ENCODE measurements at places on chromosomes 4 and X.

- no peak for DNase-seq
Observed at GRCh38 chr4:147370473-147370872, 110.4 kb upstream of the EDNRA start.

DNA sequence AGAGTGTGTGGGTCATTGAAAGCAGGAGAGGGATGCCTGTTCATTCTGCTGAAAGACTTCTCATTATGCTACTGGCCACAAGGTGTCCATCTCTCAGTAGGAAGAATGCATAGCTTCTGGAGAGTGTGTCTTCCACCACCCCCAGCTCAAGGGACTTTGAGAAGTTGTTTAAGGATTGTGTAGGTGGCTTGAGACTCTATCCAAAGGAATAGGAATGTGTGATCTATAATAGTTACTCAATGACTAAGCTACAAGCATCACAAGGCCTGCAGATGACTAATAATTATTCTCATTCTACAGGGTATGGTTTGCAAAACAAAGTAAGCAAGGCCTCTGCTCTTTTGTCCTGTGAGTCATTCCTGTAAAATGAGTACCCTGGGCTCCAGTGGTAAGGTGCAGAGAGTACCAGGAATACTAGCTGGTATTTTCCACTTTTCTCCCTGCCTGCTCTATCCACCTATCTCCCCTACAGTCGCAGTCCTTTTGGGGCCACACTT lies 279.8 kb upstream of the BOD1L1 start:
- no peak for DNase-seq

DNA sequence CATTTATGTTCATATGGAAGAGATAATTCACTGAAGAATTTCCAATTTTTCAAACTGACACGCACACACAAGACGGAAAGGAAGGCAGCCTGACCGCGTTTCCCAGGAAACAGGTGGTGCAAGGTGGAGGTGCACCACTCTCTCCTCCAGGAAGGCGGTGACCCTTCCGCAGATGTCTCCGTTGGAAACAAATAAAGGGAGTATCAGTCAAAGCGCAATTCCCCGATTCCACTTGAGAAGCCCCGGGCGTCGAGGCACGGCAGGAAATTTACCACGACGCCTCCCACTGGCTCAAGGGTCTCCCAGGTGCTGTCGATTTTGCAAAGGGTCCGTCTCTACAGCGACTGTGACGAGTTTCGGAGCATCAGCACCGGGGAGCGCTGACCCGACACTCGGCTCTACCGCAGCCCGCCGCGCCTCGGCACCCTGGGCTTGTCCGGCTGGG lies 770 bp upstream of the TIGD2 start:
- no peak for DNase-seq

GRCh38 chrX:14529290-14529989 lies at the start of gene GLRA2:
GLRA2 (plus strand) TSS chrX:14529536; CDS start chrX:14530058, 522 bp downstream.
- DNase-seq = no peak

GRCh38 chr4:170420255-170420693 lies 330.5 kb upstream of the AADAT start:
- no peak for DNase-seq

- DNase-seq = no peak
Observed at GRCh38 chrX:108811891-108812290, 75.5 kb upstream of the IRS4 start.

GRCh38 chrX:70432936-70433847 lies 10.1 kb downstream of the GDPD2 start:
- no peak for DNase-seq

DNA sequence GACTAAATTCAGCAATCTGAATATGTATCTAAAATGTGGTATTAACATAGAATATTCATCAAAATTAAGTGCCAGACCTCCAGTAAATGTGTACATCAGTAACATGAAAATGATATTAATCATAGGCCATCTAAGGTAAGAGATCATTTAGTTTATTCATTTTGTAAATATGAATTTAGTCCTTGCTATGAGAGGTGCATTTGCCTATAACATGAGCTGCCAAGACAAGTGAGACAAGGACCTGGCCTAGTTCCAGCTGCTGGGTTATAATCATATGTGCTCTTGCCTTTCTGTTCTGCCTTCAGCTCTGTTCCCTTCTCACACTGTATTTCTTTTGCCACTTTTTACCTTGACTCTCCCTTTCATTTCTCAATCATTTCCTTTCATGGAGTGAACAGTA lies 160.0 kb downstream of the STIM2 start:
- no peak for DNase-seq

GRCh38 chrX:109281483-109282275 lies 200.2 kb downstream of the GUCY2F start:
- no peak for DNase-seq

GRCh38 chr4:110823251-110823650 lies 200.4 kb upstream of the PITX2 start:
- no peak for DNase-seq

DNA sequence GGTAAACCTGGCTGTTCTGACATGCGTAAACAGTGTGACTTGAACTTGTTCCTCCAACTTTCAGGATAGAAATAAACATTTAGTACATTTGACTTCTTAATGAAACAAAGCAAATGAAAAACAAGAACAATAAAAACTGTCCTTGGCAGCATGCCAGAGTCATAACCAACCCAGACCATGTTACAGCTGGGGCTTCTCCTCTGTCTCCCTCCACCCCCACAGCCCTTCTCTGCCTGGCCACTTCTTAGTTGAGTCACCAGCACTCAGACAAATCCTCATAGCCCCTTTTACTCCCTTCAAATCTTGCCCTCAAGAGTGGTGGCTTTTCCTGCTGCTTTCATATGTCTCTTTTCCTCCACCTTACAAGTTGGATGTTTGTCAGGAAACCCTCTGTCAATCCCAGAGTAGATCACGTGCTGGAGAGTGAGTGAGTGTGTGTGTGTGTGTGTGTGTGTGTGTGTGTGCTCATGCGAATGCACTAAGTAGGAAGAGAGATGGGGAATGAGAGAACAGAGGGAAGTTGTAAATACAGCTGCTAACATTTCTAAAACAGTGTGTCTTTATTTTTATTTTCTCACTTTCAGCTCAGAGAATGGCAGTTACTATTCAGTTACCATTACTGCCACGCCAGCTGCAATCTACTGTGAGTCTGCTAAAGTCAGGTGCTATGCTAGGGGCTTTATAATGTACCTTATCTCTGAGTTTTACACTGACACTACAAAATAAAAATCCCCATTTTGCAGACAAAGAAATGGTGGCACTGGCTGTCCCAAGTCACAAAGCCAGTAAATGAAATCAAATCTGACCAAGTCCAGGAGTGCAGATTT lies 15.0 kb downstream of the SCARB2 start:
- DNase-seq = no peak

DNA sequence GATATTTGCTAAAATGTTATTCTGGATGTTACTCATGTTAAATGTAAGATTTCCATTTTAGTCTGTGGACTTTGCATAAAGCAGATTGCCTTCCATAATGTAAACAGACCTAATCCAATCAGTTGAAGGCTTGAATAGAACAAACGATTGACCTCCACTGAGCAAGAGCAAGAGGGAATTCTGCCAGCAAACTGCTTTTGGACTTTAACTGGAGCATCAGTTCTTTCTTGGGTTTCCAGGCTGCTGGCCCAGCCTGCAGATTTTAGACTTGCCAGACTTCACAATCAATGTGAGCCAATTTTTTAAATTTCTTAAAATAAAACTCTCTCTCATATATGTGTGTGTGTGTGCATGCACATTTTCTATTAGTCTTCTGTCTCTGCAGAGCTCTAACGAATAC lies 1248.8 kb downstream of the ADGRL3 start:
- no peak for DNase-seq

- no peak for DNase-seq
Observed at GRCh38 chr4:152255437-152255836, 280.5 kb downstream of the FBXW7 start.

GRCh38 chrX:143306991-143307937 lies 210.0 kb downstream of the SPANXN3 start:
- DNase-seq = no peak

DNA sequence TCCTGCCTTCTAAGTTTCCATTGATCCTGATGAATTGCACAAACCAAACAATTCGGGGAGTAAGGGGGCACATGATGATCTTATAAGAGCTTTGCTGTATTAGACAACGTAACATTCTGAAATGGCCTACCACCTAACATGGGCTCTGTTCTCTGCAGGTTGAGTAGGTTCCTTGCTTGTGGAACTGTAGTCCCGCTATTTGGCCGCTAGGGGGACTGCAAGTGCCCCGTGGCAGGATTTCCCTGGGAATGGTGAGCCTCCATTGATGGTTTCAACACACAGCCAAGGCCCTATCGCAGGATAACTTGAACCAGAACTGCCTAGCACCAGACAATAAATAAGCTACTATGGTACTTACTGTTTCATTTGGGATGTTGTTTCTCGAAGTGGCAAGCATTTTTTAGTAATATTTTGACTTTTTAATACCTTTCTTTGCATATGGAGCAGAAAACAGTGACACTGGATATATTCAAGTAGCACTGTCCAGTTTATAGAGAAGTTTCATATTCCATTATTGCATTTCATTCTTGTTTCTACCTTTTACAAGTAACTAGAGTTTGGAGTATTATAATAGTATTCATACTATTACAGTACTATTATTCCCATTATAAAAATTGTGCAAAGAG lies 11.9 kb downstream of the AR start:
- no peak for DNase-seq

GRCh38 chrX:104098919-104099318 lies 13.4 kb upstream of the ZCCHC18 start:
- DNase-seq = no peak

GRCh38 chr4:13928214-13928613 lies 300.7 kb upstream of the BOD1L1 start:
- no peak for DNase-seq

DNA sequence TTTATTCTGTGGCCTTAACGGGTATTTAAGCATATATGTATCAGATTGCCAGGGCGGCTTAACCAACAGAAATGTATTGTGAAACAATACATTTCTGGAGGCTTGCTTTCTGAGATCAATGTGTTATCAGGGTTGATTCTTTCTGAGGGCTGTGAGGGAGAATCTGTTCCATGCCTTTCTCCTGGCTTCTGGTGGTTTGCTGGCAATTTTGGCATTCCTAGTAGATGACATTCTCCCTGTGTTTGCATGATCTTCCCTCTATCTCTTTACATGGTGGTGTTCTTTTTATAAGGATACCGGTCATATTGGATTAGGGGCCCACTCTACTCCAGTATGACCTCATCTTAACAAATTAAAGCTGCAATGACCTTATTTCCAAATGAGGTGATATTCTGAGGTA lies 16.9 kb upstream of the CEP135 start:
- DNase-seq = no peak

DNA sequence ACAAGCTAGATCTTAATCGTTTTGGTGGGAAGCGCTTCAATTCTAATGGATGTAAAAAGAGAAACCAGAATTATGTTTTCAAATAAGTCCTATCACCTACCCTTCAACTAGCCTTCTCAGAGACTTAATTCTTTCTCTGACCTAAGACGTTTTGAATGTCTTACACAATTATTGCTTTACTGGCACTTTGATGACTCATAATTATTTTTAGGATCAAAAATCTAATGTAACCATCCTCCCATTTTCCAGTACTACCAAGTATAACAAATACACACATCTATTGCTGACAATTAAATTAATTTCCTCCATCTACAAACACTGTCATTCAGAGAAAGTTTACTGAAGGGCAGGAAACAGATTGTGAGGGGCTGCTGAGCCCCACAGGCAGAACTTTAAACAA lies 108.6 kb downstream of the PPP3CA start:
- DNase-seq = no peak

GRCh38 chr4:94791701-94792100 lies 33.9 kb downstream of the BMPR1B start:
- DNase-seq = no peak

GRCh38 chr4:81827577-81828202 lies 356.0 kb upstream of the RASGEF1B start:
- no peak for DNase-seq

DNA sequence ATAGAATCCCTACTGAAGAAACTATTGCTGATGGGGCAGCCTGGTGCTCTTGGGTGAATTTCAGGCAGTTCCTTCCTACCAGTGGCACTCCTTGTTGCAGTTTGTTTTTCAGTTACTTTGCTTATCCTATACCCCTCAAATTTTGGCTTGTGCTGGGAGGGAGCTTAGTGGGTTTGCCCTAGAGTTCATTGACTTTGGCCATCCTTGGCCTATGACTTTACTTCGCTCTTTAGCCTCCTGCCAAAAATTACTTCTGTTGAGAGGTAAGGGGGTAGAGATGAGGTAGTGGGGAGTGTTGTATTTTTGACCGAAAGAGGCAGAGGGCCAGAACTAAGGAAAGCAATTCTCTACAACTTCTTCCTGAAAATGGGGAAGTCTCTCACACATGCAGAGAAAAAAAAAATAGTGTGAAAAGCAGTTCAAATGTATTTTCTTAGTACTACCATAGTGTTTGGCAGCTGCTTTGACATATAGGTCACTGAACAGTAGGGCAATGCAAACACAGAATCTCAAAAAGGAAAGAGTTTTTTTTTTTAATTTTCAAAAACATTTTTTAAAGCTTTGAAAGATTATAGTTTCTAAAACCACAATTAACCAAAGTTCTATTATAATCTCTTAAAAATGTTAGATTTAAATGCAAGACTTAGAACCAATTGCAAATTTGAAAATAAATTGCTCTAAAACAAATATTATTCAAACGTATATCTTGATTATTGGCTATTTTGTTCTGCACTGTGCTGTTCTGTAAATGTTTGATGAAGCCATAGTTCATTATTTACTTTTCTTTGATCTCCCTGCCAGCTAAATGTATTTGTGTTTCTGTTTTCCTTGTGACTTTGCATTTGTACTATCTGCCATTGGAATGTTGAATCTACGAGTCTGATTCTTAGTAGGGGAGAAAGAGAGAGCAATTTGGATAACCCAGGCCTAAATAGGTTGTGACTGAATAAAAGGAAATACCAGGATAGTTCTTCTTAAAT lies 73.6 kb downstream of the DCK start:
- DNase-seq = no peak

- DNase-seq = no peak
Observed at GRCh38 chrX:15825936-15826335, 28.7 kb downstream of the AP1S2 start.

DNA sequence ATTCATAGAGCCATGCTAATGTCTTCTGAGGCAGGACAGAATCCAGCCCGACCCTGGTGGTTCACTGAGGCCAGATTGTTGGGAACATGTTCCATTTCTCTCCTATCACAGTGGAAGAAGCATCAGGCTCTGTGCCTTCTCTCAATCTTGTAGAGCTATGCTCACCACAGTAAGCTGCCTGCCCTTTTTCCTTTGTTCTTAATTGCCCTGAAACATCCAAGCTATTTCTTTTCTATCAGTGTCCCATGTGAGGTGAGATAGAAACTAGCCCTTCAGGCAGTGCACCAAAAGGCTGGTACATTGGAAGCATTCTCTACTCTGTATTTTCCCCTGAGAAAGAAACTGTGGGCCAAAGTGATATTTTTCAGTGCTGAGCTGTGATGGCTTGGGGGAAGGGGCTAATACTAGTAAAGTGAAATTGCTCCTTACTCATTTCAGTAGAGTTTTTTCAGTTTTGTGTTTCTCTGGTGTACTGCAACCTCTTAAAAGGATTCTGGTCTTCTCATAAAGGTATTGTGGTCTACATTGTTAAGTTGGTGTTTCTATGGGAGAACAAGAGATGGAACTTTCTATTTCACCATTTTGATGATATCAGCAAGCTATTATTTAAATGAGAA lies 611.2 kb downstream of the RPA4 start:
- DNase-seq = no peak

GRCh38 chrX:71998836-71999509 lies 88.3 kb downstream of the NHSL2 start:
- DNase-seq = no peak

Measured in T-helper 2 cell (primary cell).